A549 treated with Mapracorat at 1 μM for 4 hours (cell line): ENCODE measurements at places on chromosomes 16 and 17. TPM values are rescaled to one million over a fixed set of nuclear protein-coding genes. Genes with fewer than 3 reads are reported as not detected.

WNT9B gene
- not detected in 5 replicates for total RNA-seq

STX1B gene
- 1.4 to 2.2 TPM (median 1.8 TPM) in 5 replicates for total RNA-seq

ARHGAP27 gene
- total RNA-seq: 10.5 to 17.7 TPM (median 16.3 TPM) in 5 replicates

CRHR1 gene
- 0.07 to 0.28 TPM (median 0.17 TPM) in 4 of 5 replicates, not detected in the other for total RNA-seq
